ENCODE measurements at places on chromosomes 3 and 15. TPM values are rescaled to one million over a fixed set of nuclear protein-coding genes. Genes with fewer than 3 reads are reported as not detected.

DNA sequence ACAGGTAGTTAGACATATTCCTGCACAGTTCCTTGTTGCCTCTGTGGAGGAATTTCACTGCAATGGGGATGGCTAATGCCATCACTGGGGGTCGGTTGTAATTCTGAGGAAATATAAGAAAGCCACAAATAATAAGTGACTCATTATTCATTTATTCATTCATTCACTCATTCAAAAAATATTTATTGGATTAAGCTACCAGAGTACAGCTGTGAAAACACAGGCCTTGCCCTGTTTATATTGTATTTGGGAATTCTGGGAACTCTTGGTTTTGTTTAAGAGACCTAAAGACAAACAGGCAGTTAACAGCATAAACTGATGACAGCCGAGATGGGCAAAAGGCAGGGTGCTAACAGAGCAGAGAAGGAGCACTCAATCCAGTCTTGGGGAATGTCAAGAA, 23.6 kb downstream of the PTX3 start:
- no peak for DNase-seq

GRCh38 chr3:152826476-152826875, 8.5 kb upstream of the P2RY1 start:
- DNase-seq = no peak

GRCh38 chr15:63970621-63971426, 75.5 kb downstream of the DAPK2 start:
- DNase-seq = no peak

- no peak for DNase-seq
Observed at GRCh38 chr3:149203758-149204157, 17.9 kb downstream of the CP start.

DNA sequence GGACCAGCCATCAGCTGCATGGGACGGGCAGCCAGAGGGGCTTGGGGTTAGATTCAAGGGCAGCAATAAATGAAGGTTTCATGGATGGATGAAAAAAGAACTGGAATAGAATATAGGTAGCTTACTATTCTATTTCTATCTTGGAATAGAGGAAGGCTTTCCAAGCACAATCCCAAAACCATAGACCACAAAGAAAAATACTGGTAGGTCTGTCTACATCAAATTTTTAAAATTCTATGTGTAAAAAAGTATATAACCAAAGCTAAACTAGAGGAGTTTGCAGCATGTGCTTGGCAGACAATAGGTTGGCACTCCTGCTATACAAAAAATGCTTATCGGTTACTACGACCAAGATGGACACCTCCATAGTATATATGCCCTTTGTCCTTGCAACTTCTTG, 7.2 kb upstream of the FBLN2 start:
- DNase-seq = no peak

GRCh38 chr3:13881536-13882410, 1.9 kb upstream of the WNT7A start:
- no peak for DNase-seq

GRCh38 chr3:101261506-101261905, 58.9 kb downstream of the IMPG2 start:
- no peak for DNase-seq

DNA sequence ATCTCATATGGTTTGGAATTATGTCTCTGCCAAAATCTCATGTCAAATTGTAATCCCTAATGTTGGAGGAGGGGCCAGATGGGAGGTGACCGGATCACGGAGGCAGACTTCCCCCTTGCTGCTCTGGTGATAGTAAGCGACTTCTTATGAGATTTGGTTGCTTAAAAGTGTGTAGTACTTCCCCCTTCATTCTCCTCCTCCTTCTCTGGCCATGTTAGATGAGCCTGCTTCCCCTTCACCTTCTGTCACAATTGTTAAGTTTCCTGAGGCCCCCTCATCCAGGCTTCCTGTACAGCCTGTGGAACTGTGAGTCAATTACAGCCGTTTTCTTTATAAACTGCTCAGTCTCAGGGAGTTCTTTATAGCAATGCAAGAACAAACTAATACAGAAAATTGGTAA, 51.1 kb downstream of the NEDD4 start:
- no peak for DNase-seq

DNA sequence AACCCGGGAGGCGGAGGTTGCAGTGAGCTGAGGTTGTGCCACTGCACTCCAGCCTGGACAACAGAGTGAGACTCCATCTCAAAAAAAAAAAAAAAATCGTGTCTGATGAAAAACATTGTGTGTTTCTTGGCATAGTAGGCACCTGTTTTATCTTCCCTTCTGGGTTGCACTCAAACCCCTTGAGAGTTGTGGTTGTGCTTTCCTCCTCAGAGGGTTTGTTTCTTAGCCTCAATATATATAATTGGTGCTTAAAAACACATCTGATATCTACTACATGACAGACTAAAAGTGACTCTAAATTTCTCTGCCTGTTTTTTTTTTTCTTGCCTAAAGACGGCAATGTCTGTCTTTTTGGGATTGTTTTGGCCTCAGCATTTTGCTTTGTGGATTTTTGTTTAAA, 7.6 kb downstream of the NR1D2 start:
- no peak for DNase-seq

DNA sequence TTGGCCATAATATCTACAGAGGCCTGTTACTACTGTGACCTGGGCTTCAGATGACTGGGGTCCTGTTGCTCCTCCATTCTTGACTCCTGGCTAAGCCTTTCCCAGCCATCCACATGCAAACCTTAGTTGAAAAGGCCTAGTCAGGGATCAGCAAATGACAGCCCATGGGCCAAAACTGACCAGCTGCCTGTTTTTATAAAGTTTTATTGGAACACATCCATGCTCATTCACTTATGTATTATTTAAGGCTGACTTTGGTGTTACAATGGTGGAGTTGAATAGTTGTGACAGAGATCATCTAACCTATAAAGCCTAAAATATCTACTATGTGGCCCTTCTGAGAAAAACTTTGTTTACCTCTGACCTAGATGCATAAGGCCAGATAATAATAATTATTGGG, 16.8 kb upstream of the SLC4A7 start:
- DNase-seq = no peak

DNA sequence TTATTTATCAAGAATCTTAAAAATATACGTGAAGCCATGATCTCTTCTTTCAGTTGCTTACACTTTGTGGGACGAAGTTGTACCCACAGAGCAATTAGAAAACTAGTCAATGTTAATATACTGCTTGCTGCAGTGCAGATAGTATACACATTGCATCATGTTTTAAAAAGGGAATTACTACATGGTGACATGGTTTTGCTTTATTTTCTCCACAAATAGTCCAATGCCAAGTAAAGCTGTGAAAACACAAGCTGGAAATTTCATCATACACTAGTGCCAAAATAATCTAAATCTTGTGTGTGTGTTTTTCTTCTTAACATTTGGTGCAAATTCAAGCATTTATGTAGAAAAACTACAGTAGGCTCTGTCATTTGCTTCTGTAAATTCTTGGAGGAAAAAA, 233.0 kb downstream of the EPHA3 start:
- peak; percentile 42 for DNase-seq

DNA sequence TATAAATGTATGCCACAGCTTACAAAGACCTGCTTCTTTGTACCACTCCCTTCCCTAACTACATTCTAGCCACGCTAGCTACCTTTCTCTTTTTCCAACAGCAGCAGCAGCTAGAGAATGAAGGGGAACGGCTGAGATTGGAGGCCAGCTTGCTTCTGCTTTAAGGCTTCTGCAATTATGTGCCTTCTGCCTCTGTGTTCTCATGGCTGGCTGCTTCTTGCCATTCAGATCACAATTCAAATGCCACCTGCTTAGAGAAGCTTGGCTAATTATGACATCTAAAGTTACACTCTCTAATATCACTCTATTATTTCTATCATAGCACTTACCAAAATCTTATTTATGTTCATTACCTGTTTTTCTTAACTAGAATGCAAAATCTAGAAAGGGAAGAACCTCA, 95.2 kb downstream of the RYK start:
- no peak for DNase-seq

The ADGRG7 gene
- polyA plus RNA-seq = not detected

The THBS1 gene
- 99.5 TPM for polyA plus RNA-seq

The CCR9 gene
- 0.12 TPM for polyA plus RNA-seq

The SLC24A1 gene
- polyA plus RNA-seq = 29.7 TPM

The FILIP1L gene
- 16.5 TPM for polyA plus RNA-seq

The CHAC1 gene
- polyA plus RNA-seq = 0.73 TPM

The ADAMTS17 gene
- polyA plus RNA-seq = 1.9 TPM

All from right lung (tissue), 10 donors.